ENCODE measurements at places on chromosomes 4 and X.

DNA sequence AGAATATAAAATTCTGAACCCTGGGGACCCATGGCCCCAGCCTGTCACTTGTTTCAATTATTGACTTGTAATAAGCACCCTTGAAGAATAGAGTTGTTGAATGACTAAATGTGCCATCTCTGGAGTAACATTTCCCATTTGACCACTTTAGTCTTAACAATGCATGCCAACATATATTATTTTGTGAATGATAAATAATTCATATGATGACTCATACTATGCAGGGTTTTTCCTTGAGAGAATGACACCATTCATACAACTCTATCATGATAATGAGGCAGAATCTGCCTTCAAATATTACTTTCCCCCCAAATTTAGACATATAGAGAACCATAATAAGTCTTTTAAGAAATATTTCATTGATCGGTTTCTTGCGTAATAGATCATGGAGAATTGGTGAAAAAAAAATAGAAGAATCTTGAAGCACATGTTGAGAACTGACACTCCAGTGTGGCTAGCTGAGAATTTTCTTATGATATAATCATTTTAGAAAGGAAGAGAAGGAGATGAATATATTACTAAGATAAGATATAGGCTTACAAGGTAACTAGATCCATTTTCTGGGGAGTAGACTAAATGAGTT is 404.5 kb downstream of the GRXCR1 start:
- no peak for DNase-seq

- DNase-seq: no peak
These were observed 335.2 kb downstream of the PCDH10 start for GRCh38 chr4:133484287-133484686.

DNA sequence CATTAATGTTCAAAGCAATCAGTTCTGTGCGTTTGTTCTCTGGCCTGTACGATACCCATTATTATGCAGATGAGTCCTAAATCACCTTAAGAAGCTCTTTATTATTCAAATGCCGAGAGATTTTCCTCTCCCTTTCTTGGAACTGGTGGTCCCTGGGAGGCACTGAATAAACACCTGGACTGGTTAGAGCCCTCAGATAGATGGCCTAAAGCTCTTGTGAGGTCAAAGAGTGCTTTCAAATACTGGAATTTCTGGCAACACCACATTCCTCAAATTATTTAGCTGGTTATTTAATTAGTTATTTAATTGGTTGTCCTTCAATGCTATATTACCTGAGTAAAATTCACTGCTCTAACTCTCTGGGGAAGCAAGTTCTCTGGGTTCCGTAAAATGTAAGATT is 3.0 kb downstream of the ARHGEF38 start:
- peak; percentile 95 for DNase-seq

DNA sequence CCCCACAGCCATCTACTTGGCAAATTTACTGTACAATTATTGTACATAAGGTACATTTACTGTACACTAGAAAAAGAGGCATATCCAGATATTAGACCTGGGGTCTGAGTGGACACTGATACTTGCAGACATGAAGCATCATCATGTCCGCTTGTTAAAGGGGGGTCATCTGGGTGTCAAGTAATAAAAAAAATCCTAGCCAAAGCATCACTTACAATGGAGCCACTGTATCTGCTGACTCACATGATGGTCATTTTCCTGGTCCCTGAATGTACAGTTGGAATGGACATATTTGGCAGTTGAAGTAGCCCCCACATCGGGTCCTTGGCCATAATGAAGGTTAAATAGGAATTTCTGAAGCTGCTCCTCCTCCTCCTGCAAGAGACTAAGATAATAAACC is 228.8 kb downstream of the THOC2 start:
- no peak for DNase-seq

- DNase-seq: no peak
These were observed 13.9 kb upstream of the SCML2 start for GRCh38 chrX:18368402-18368801.

GRCh38 chr4:132956962-132957361 is 192.1 kb upstream of the PCDH10 start:
- no peak for DNase-seq

- no peak for DNase-seq
These were observed 69.4 kb upstream of the PPP2R3B start for GRCh38 chrX:456146-456545.

DNA sequence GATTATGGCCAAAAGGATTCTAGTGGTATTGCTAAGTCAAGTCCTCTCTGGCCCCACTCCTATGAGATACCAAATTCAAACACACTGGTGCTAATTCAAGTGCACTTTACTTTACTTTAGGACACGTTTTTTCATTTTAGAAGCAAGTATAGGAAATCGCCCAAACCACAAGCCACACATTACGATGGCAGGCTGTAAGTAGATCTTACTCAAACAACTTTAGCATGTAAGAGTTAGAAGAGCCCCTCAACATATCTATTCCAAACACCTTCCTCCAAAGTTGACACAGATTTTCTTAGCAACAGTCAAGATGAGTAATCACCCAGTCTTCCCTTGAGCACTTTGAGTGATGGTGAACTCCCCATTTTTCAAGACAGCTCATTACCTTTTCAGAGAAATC is 43.6 kb downstream of the DRD5 start:
- no peak for DNase-seq

DNA sequence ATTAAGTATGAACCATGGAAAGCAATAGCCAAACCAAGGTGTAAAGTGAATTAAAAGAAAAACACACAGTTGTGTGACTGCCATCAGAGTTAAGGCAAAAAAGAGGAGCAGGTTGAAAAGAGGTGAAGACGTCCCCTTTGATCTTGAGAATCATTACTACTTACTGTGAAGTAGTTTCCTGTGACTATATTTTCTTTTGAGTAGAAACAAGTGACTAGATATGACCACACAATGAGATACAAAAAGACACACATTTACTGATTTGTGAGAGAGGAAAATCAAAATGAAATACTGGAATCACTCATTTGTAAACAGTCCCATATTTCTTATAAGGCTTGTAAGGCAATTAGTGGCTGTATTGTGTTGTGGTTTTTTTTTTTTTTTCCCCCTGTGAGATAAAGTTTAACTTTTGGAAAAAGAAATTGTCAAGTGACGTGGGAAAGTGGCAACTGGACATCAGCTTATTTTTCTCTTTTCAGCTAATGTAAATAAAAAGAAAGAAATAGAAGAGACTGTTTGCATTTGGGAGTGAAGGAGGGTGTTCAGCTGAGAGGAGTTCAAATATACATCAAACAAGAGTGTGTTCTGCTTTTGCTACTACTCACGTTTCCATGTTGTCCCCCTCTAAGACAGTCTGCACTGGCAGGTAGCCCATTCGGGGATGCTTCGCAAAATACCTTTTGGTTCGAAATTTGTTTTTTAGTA is 106.4 kb upstream of the FTHL17 start:
- no peak for DNase-seq

Data from iPS DF 19.7 (cell line).